ENCODE measurements at places on chromosomes 2 and 18.

DNA sequence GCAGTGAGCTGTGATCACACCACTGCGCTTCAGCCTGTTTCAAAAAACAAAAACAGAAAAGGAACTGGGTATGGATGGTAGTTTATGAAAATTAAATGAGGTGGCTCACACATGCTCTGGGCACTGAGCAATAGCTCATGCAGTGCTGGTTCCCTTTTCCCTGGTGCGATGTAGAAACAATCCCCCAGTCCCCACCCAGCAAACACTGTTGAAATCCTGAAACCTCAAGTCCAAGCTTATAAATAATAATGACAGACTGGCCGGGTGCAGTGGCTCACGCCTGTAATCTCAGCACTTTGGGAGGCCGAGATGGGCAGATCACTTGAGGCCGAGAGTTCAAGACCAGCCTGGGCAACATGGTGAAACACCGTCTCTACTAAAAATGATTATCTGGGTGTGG is 55.4 kb upstream of the SMAD2 start:
- DNase-seq = no peak

- no peak for DNase-seq
Measured at GRCh38 chr2:9760902-9761228, 82.4 kb upstream of the TAF1B start.

- DNase-seq = no peak
Measured at GRCh38 chr2:59789523-59789922, 763.9 kb downstream of the BCL11A start.

- DNase-seq = no peak
Measured at GRCh38 chr2:135030826-135031225, 16.4 kb downstream of the MAP3K19 start.

DNA sequence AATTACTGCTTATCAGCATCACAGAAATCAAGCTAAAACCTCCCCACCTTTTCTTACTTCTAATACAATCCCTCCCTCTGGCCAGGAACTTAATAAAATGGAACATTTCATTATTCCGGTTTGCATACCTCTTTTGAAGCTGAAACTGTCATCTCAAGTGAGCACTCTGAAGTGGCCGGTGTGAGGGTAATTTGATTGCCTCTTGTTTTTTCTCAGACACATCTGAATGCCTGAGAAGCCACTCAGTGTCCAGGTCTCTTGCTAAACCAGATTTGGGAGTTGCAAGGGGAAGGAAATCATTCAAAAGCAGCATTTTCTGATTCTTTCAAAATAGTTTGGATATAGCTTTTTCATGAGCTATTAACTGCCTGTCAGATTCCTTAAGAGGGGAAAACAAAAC is 190.3 kb downstream of the C1D start:
- DNase-seq = no peak

DNA sequence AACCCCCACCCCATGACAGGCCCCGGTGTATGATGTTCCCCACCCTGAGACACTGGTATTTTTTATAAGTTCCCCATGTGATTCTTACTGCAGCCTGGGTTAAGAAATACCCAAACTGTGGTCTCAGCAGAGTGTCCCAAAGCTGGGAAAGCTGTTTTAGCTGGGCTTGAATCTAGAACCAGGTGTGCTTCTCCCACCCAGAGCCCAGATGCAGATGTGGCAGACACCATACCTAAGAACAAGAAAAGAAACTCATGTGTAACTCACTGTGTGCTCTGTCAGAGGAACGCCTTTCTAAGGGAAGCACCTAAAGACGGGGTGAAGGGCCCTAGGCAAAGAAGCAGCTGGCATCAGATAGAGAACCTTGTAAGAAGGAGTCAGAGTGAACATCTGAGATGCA is 23.9 kb downstream of the DOK1 start:
- DNase-seq = no peak

DNA sequence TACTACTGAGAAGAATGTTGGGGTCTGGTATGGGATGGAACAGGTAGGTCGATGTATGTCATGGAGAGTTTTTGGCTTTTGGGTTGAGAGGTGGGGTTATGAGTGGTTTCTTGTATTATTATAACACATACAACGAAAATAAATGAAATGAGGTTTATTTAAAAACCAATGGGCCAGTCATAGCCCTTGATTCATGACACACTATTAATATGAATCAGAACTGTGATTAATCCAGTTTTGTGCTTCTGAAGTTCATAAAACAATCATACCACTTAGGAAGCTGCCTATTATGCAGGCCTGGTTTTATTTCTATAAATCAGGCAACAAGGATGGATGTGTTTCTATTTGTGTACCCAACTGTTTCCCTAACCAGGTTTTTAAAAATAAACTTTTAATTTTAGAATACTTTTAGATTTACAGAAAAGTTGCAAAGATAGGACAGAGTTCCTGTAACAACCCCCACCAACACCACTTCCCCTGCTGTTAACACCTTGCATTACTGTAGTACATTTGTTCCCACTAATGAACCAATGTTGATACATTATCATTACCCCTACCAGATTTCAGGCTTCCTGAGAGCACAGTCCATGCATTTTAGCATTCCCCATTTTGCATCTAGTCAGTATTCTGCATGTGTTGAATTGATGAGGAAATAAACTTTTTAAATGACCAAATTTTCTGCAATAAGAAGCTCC is 37.5 kb upstream of the NCOA1 start:
- DNase-seq = no peak

- no peak for DNase-seq
Measured at GRCh38 chr2:240714747-240715725, 23.4 kb downstream of the AQP12A start.

GRCh38 chr18:46711444-46711863 is 45.4 kb downstream of the ST8SIA5 start:
- DNase-seq = no peak

DNA sequence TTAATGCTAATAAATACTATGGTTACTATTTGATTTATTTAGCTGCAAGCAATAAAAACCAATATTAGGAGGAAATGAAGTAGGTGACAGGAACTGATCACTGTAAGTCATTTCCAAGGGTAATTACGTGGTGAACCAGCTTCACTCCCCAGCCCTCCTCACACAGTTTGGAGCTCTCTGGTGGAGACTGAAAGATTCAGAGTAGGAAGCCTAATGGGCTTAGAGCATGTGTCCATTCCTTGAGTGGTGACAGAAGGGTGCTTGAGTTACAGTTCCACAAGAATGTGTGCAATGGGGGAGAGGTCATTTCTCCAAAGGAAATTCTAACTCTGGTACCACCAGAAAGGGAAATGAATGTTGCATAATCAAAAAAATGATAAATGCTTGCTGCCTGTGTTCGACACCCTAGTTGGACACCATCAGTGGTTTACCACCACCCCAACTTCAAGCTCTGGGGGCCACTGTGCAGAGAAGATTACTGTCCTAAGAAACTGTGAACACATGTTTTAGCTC is 285.1 kb upstream of the MMADHC start:
- DNase-seq = no peak

- DNase-seq = no peak
Measured at GRCh38 chr18:63180971-63181376, 138.6 kb downstream of the BCL2 start.

- DNase-seq = no peak
Measured at GRCh38 chr2:160473468-160474318, 19.9 kb downstream of the RBMS1 start.

- DNase-seq = no peak
Measured at GRCh38 chr2:141493936-141494335, 636.9 kb downstream of the LRP1B start.

- DNase-seq = no peak
Measured at GRCh38 chr2:48471048-48471474, 58.9 kb upstream of the STON1 start.

DNA sequence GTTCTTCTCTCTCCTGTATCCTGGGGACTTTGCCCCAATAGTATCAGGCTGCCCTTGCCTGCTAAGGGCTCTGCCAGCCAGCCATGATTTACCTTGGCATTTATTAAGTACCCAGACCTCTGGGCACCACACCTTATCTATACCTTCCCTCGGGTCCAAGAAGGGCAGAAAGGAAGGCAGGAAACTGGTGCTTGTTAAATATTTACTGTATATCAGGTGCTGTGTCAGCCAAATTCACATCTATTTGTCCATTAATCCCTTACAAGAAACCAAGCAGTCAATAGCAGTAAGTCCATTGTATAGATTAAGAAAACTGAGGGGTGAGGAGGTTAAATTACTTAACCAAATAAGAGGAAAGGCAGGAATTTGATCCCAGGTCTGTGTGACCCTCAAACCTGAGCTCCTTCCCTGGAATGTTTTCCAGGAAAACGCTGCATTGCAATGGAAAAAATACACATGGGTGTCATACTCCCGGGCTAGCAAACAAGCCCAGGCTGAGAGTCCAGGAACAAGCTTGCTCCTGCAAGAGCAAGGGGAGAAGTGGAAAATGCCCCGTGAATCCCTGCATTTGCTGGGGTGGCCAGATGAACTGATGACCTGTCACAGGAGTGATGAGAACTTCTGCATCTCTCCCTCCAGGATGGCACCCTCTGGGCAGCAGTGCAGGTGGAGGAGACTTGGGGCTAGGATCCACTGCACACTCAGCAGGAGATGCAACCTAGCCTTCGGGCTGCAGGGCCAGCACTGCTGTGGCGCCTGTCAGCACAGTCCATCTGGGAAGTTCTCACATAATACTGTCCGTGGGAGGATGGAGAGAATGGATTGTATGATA is 30.4 kb downstream of the CIB4 start:
- no peak for DNase-seq

All from stimulated activated CD8-positive, alpha-beta memory T cell treated with anti-CD3 and anti-CD28 coated beads, Interleukin-7, amount 100 ng/mL, for 4 hours (primary cell).